ENCODE measurements at places on chromosomes 6 and 20. TPM values are rescaled to one million over a fixed set of nuclear protein-coding genes. Genes with fewer than 3 reads are reported as not detected.

Gene MICB
- total RNA-seq, result not detected

Gene NRM
- 69.2 TPM for total RNA-seq

Gene GTSF1L
- total RNA-seq, result not detected

Gene SEL1L2
- not detected for total RNA-seq

Gene HLA-DRB1
- total RNA-seq, result 0.84 TPM

Gene FBXO9
- 62.4 TPM for total RNA-seq

Gene BPIFB2
- total RNA-seq, result not detected

Gene E2F1
- total RNA-seq, result 94.9 TPM

Gene OOEP
- total RNA-seq, result not detected

Gene BICRAL
- total RNA-seq, result 6.2 TPM

Gene MYLK4
- 0.96 TPM for total RNA-seq

Gene ERVFRD-1
- not detected for total RNA-seq

Gene DBNDD2
- total RNA-seq, result 18.2 TPM

Gene PDE7B
- 0.61 TPM for total RNA-seq

Gene ABCC10
- 35.2 TPM for total RNA-seq

Gene DHX16
- total RNA-seq, result 30.3 TPM

Gene TMEM244
- total RNA-seq, result not detected

Gene TRIM38
- 0.77 TPM for total RNA-seq

Gene NKX2-4
- total RNA-seq, result not detected

Gene ULBP3
- total RNA-seq, result 17.5 TPM

Gene CST7
- total RNA-seq, result not detected

Gene KIF25
- 0.72 TPM for total RNA-seq

Gene ZNF334
- 21.4 TPM for total RNA-seq

Data from neural crest cell (in vitro differentiated cells).